ENCODE measurements at places on chromosomes 13 and 19. TPM values are rescaled to one million over a fixed set of nuclear protein-coding genes. Genes with fewer than 3 reads are reported as not detected.

DNA sequence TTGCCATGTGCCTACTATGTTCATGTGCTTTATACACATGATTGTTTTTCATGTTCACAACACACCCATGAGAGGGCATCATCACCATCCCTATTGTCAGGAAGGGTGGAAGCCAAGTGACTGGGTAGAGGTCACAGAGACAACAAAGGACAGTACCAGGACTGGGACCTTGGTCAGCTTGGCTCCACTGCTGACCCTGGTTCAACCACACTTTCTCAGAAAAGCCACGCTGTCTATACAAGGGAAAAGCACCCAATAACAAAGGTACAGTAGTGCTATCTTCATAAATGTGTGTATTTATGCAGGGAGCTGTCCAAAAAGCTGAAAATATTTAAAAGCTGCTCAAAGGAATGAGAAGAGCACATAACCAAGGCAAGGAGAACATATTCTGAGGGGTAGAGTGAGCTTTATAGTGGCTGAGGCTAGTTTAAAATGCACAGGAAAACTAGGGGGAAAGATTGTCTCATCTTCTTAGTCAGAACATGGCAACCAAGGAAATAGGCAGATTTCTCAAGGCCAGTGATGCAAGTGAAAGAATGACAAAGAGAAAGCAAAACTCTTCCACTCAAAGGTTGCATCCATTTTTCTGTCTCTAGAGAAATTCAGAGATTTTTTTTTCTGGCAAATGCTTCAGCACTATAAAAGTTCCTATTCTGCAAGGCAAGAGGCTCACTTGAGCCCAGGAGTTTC, 415.0 kb downstream of the FOXO1 start:
- H3K4me1 ChIP-seq: peaks cover 23% of the 10 kb centered on the region
- no peak for DNase-seq
- no peak overlapping the region for H3K4me3 ChIP-seq
- H3K27ac ChIP-seq: peak overlapping the region; percentile 61
- no peaks in the 10 kb centered on the region for H3K36me3 ChIP-seq

GRCh38 chr13:77300176-77301037, 26.5 kb downstream of the MYCBP2 start:
- peak overlapping the region; percentile 2 for H3K4me3 ChIP-seq
- DNase-seq: no peak
- no peaks in the 10 kb centered on the region for H3K27me3 ChIP-seq
- H3K27ac ChIP-seq: no peak overlapping the region
- peaks cover 10% of the 10 kb centered on the region for H3K36me3 ChIP-seq
- peaks cover 42% of the 10 kb centered on the region for H3K4me1 ChIP-seq

- peaks cover 5% of the 10 kb centered on the region for H3K36me3 ChIP-seq
- peak overlapping the region; percentile 75 for H3K27ac ChIP-seq
- DNase-seq: no peak
- H3K4me1 ChIP-seq: peaks cover 70% of the 10 kb centered on the region
These were observed 16.9 kb downstream of the UBAC2 start for GRCh38 chr13:99217461-99218110.

Gene CTU1
- 4.4 TPM for total RNA-seq

DNA sequence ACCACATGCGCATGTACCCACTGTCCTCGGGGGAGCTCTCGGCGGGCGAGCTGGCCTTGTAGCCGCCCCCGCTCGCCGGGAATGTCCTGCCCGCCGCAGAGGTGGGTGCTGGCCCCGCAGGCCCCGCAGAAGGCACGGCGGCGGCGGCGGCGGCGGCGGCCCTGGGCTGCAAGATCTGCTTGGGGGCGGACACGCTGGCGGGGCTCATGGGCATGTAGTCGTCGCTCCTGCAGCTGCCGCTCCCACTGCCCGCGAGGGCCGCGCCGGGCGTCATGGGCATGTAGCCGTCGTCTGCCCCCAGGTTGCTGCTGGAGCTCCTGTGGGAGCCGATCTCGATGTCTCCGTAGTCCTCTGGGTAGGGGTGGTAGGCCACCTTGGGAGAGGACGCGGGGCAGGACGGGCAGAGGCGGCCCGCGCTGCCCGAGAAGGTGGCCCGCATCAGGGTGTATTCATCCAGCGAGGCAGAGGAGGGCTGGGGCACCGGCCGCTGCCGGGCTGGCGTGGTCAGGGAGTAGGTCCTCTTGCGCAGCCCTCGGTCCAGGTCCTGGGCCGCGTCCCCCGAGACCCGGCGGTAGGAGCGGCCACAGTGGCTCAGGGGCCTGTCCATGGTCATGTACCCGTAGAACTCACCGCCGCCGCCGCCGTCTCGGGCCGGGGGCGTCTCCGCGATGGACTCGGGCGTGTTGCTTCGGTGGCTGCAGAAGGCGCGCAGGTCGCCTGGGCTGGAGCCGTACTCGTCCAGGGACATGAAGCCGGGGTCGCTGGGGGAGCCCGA, 2.4 kb downstream of the IRS2 start:
- peak overlapping the region; percentile 78 for H3K4me3 ChIP-seq
- H3K27ac ChIP-seq: peak overlapping the region; percentile 42
- peaks cover 13% of the 10 kb centered on the region for H3K27me3 ChIP-seq
- H3K4me1 ChIP-seq: peaks cover 73% of the 10 kb centered on the region

Gene LGALS14
- not detected for total RNA-seq

- H3K4me1 ChIP-seq: peaks cover 34% of the 10 kb centered on the region
- no peak for DNase-seq
- H3K27me3 ChIP-seq: no peaks in the 10 kb centered on the region
- peak overlapping the region; percentile 62 for H3K4me3 ChIP-seq
- peak overlapping the region; percentile 44 for H3K27ac ChIP-seq
These were observed 3.4 kb downstream of the HMG20B start for GRCh38 chr19:3575949-3576673.
